T-cell (primary cell): ENCODE measurements at places on chromosomes 12 and 14. TPM values are rescaled to one million over a fixed set of nuclear protein-coding genes. Genes with fewer than 3 reads are reported as not detected.

The KRT7 gene
- total RNA-seq, result 2.7 TPM

The DLGAP5 gene
- 0.73 TPM for total RNA-seq

The RNASE7 gene
- total RNA-seq, result not detected

The KLRK1 gene
- total RNA-seq, result 162 TPM

The HOXC11 gene
- total RNA-seq, result not detected

The VTI1B gene
- total RNA-seq, result 66.9 TPM

The KRT2 gene
- 1.0 TPM for total RNA-seq

The SLC41A2 gene
- total RNA-seq, result 3.4 TPM

- peaks cover under 1% of the 10 kb centered on the region for H3K27me3 ChIP-seq
- H3K4me1 ChIP-seq, result no peaks in the 10 kb centered on the region
- no peaks in the 10 kb centered on the region for H3K36me3 ChIP-seq
- H3K4me3 ChIP-seq, result no peak overlapping the region
- no peak overlapping the region for H3K27ac ChIP-seq
Measured at GRCh38 chr12:95642583-95642982, 91.3 kb upstream of the USP44 start.

- peak overlapping the region; percentile 55 for H3K4me3 ChIP-seq
- no peaks in the 10 kb centered on the region for H3K36me3 ChIP-seq
- no peaks in the 10 kb centered on the region for H3K27me3 ChIP-seq
- DNase-seq, result peak; percentile 43
- peak overlapping the region; percentile 93 for H3K27ac ChIP-seq
- H3K4me1 ChIP-seq, result peaks cover 28% of the 10 kb centered on the region
Measured at GRCh38 chr12:118059341-118060191, 1.4 kb downstream of the WSB2 start.

GRCh38 chr12:23930599-23930998 is 18.9 kb downstream of the SOX5 start:
- H3K27me3 ChIP-seq, result no peaks in the 10 kb centered on the region
- no peak overlapping the region for H3K4me3 ChIP-seq
- H3K4me1 ChIP-seq, result no peaks in the 10 kb centered on the region
- H3K27ac ChIP-seq, result no peak overlapping the region

DNA sequence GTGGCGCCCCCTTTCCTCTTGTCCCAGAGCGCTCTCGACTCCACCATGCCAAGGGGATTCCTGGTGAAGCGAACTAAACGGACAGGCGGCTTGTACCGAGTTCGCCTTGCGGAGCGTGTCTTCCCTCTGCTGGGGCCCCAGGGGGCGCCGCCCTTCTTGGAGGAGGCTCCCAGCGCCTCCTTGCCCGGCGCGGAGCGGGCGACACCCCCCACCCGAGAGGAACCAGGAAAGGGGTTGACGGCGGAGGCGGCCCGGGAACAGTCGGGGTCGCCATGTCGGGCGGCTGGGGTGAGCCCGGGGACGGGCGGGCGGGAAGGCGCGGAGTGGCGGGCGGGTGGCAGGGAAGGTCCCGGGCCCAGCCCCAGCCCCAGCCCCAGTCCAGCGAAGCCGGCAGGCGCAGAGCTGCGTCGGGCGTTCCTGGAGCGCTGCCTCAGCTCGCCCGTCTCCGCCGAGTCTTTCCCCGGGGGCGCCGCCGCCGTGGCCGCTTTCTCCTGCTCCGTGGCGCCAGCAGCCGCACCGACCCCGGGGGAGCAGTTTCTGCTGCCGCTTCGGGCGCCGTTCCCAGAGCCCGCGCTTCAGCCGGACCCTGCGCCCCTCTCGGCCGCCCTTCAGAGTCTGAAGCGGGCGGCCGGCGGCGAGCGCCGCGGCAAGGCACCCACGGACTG is 376 bp downstream of the INSM2 start:
- peaks cover 15% of the 10 kb centered on the region for H3K27me3 ChIP-seq
- H3K36me3 ChIP-seq, result no peaks in the 10 kb centered on the region
- H3K4me3 ChIP-seq, result peak overlapping the region; percentile 89
- peak; percentile 7 for DNase-seq

DNA sequence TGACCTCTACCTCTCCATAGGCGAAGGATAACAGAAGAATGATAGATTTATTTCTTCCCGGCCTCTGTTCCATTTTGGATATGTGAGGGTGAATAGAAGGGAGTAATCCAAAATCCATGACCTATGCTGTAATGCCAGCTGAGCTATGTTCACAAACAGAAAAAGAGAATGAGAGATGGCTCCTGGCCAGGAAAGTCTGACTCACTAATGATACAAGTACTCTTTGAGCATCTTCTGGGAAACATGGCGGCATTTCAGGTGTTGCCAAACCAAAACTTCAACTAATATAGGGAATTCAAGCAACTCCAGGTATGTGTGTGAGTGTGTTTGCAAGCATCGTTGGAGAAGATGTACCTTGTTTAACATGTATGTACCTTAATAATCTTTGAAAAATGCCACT is 55.1 kb downstream of the MED13L start:
- no peak for DNase-seq
- no peaks in the 10 kb centered on the region for H3K27me3 ChIP-seq
- no peaks in the 10 kb centered on the region for H3K36me3 ChIP-seq

DNA sequence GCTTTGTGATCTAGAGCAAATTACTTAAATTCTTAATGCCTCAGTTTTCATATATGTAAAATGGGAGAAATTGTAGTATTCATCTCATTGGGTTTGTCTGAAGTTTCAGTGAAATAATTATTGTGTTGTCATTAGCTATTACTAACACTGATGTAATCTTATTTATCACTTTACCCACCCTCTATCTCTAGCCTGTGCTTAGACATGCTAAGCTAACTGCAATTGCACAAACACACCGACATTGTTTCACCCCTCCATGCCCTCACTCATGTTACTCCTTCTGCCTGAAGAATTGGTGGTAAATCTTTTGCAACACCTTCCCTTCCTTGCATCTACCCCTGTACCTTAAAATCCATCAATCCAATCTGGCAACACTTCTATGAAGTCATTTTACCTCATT is 241.6 kb downstream of the BCAT1 start:
- H3K36me3 ChIP-seq, result no peaks in the 10 kb centered on the region
- H3K4me1 ChIP-seq, result no peaks in the 10 kb centered on the region
- H3K27ac ChIP-seq, result no peak overlapping the region
- no peak for DNase-seq
- no peak overlapping the region for H3K4me3 ChIP-seq
- no peaks in the 10 kb centered on the region for H3K27me3 ChIP-seq

GRCh38 chr12:122333142-122334087 is 67.1 kb upstream of the VPS33A start:
- no peaks in the 10 kb centered on the region for H3K4me1 ChIP-seq
- DNase-seq, result no peak
- H3K27ac ChIP-seq, result no peak overlapping the region
- peaks cover 45% of the 10 kb centered on the region for H3K36me3 ChIP-seq
- no peaks in the 10 kb centered on the region for H3K27me3 ChIP-seq
- H3K4me3 ChIP-seq, result no peak overlapping the region

GRCh38 chr12:18969512-18969911 is 160.0 kb upstream of the PLEKHA5 start:
- H3K36me3 ChIP-seq, result no peaks in the 10 kb centered on the region
- no peaks in the 10 kb centered on the region for H3K27me3 ChIP-seq
- H3K27ac ChIP-seq, result no peak overlapping the region
- H3K4me1 ChIP-seq, result no peaks in the 10 kb centered on the region

GRCh38 chr14:52328276-52328675 is 14.2 kb downstream of the PTGER2 start:
- H3K27ac ChIP-seq, result peak overlapping the region; percentile 6
- no peak overlapping the region for H3K4me3 ChIP-seq
- no peaks in the 10 kb centered on the region for H3K27me3 ChIP-seq
- no peaks in the 10 kb centered on the region for H3K4me1 ChIP-seq
- no peak for DNase-seq

GRCh38 chr12:115440438-115440837 is 756.5 kb upstream of the TBX3 start:
- H3K27ac ChIP-seq, result no peak overlapping the region
- no peak for DNase-seq
- H3K36me3 ChIP-seq, result no peaks in the 10 kb centered on the region
- H3K4me3 ChIP-seq, result no peak overlapping the region

DNA sequence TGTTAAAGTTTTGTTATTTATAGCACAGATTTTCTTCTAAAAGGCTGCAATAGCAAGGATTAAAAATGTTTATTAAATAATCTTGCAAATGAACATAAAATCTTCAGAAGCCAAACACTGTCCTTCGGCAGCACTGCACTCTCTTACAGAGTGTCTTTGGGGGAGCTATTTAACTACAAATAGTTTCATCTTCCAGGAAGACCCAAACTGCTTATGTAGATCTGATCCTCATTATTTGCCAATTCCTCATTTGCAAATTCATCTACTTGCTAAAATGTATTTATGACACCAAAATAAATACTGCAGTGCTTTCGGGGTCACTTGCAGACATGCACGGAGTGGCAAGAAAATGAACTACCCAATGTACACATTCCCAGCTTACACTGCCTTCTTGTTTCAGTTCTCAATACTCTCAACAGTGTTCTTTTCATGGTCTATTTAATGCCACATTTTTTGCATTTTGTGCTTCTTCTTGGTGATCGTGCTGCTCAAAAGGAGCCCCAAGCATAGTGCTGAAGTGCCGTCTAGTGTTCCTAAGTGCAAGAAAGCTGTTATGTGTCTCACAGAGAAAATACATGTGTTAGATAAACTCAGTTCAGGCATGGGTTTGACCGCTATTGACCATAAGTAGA is 128.1 kb downstream of the PRKD1 start:
- H3K4me1 ChIP-seq, result no peaks in the 10 kb centered on the region
- no peak for DNase-seq
- H3K4me3 ChIP-seq, result no peak overlapping the region
- H3K27ac ChIP-seq, result no peak overlapping the region
- no peaks in the 10 kb centered on the region for H3K36me3 ChIP-seq
